Germinal center (tissue), 1 donor: ENCODE measurements at places on chromosomes 3 and 15.

DNA sequence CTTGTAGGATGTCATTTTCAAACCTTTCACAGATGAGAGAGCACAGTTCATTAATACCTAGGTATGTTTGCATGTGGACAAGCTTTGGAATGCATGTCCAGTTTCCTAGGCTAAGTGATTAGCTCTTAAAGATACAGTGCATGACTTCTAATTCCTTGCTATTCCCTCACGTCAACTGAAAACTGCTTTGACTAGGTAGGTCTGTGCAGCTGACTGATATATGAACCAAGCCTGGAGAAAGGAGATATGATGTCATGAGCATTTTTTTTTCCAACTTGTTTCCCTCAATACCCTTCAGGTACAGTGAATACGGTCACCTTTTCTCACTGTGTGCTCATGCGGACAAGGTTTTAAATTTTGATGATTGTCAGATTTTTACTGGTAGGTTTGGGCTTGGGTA, 41.6 kb upstream of the TASOR start:
- DNase-seq: no peak

GRCh38 chr3:159649951-159650350, 338.7 kb upstream of the IL12A start:
- DNase-seq: no peak

DNA sequence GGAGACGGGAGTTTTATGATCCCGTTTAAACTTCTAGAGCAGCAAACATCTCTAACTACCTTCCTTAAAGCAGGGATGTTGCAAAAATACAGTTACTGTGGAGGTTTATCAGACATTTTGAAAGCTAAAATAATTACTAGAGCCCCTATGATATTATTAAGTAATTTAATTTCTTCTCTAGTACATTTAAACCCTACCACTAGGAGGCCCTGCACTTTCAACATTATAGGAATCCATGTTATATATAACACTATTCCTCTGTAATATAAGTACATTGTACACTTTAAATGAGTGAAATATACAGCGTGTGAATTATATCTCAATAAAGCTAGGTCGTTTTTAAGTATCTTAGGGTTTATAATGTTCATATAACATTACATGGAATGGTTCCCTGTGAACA, 11.5 kb downstream of the SETMAR start:
- peak; percentile 13 for DNase-seq

DNA sequence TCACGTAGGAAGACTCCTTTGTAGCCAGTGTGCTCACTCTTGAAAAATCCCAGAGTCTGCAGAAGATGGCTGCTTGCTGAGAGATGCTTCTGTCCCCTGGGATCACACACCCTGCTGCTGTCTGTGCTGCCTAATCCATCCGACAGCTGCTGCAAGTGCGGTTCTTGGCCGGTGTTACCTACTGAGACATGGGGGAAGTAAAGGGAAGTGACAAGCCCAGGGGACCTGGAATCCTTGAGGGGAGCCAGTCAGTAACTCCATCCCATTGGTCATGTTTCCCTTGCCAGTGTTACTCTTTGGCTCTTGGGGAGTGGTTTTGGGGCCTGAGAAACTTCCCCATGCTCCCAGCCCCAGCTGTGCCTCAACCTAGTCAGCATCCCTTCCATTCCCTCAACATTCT, 8.3 kb upstream of the CPNE9 start:
- no peak for DNase-seq

DNA sequence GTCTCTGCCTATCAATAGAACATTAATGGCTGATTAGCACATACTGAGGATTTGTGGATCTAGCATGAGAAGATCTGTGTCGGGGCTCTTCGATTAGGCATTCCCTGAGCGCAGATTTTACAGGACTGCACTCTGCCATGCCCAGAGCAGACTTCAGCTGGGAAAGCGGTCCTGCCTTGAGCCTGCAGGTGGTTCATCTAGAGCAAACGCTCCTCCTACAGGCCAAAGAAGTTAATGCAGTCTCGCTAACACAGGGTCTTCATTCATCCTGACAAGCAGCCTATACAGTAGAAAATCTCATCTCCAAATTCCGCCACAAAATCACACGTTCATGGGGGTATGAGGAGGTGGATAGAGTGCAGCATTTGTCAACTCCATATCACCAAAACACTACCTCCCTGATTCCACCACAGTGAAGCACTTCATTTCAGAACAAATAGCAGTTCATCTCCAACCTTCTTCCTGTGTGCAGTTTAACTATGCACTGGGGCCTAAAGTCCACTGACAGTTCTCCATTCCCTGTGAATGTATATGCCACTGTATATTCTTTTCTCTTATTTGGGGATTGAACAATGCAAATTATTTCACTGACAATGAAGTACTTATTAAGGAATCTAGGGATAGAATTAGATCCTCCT, 405.8 kb downstream of the IGSF11 start:
- DNase-seq: peak; percentile 36

DNA sequence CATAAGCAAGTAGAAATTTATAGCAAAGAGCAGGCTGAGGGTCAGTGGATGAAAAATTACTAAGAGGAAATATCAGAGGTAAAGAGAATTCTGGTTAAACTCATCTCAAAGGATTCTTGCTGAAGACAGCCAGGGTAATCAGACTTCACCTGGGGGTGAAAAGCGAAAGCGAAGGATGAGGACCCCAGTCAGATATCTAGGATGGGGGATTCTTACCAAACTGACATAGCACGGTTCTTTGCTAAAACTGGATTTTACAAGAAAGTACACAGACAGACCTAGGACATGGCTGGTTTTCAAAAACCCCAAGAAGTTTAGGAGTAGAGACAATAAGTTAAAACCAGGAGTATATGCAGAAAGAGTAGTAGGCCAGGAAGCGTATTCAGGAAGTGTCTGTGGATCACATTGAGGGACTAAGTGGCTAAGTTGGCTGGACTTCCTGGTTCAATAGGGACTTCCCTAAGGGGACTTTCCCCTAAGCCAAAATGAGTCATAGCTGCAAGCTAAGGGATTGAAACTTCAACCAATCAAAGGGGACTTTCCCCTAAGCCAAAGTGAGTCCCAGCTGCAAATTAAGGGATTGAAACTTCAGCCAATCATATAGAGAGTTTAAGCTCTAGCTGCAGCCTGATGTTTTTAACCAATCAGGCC, 2.4 kb upstream of the CFAP91 start:
- DNase-seq: no peak

- no peak for DNase-seq
Observed at GRCh38 chr15:41554343-41554742, 4.7 kb upstream of the TYRO3 start.

GRCh38 chr3:71303627-71304200, 279.8 kb downstream of the FOXP1 start:
- no peak for DNase-seq

- no peak for DNase-seq
Observed at GRCh38 chr15:79394231-79394630, 37.9 kb upstream of the MINAR1 start.

DNA sequence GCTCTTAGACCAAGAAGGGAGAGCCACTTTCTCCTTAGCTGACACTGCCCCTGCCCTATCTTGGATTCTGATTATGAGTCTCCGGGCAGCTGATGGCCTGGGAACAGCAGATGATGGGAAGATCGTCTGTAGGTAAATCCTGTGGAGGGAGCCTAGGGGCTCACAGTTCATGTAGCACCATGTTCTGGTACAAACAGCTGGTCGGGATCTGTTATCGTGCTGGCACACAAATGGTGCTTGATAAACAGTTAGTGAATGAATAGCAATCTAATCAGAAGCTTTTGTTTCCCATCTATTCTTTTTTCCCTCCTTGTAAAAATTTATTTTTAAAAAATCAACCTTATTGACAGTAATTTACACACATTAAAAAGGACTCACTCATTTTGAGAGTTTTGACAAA, 26.8 kb downstream of the CDCP1 start:
- no peak for DNase-seq
